CD4-positive, alpha-beta T cell treated with Interferon alpha-2 for 1 hour (primary cell): ENCODE measurements at places on chromosomes 2 and 18.

- no peak for DNase-seq
Observed at GRCh38 chr2:119111115-119111975, 47.2 kb downstream of the C1QL2 start.

DNA sequence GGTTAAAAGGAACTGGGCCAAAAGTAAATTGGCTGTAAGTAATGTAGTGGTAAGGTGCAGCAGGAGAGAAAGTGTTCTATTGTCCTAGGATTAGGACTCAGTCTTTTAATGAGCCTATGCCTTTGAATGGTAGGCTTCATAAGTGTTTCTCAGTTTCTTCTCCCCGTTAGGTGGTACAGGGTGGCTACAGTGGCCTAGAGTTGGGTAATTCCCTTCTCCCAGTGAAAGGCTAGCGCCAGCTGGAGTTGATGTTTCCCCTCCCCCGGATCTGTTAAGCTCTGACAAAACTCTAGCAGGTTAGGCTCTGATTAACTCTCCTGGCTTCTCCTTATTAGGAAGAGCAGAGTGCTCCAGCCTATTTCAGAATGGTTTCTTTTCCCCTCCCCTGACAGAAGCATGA, 127.7 kb downstream of the DNAH6 start:
- no peak for DNase-seq

- no peak for DNase-seq
Observed at GRCh38 chr18:50955253-50955652, 12.6 kb upstream of the ELAC1 start.

DNA sequence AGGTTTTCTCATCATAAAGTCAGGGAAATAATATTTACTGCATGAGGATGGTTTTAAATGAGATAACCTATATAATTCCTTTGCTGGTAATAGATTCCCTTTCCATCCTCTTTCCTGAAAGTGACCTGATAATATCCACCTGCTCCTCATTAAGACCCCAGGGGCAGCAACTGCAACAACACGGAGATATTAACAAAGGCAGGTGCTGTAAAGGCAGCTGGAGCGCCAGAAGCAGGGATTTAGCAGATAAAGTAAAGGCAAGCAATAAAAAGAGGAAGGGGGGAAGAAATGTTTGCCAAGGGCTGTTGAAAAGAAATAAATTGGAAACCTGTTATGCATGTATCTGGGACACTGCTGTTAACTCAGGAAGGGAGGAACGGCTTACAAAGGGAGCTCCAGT, 472.6 kb upstream of the KLHL29 start:
- DNase-seq = no peak

GRCh38 chr2:168802859-168803725, 655 bp downstream of the NOSTRIN start:
- DNase-seq = no peak

DNA sequence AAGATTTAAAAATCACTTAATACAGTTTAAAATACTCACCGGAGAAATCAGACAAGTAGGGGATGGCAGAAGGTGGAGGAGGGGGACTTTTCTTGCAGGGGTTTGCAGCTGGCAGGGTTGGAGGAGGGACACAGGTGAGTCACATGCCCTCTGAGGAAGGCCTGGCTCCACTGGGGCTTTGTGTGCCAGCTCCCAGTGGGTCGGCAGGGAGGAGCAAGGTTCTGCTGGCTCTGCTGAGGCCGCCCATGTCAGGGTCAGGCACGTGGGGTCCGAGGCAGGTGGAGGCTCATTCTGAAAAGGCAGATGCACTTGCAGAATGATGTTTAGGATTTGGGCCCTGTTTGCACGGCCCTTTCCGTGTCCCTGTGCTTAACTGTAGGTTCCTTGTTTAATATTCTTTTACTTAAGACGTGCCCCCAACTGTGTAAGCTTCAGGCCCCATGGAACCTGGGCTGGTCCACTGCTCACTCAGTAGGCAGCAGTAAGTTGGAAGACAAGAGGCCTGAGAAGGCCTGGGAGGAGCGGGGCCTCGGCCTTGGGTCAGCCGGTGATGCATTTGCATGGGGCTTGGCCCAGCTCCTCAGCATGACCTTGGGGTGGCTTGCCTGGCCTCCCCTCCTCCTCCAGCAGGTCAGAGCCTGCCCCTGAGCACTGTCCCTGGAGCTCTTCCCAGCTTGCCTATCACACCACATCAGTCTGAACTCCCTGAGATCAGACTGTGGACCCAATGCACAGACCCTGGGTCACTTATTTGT, 141.0 kb downstream of the GLI2 start:
- no peak for DNase-seq

- DNase-seq = no peak
Observed at GRCh38 chr2:74902281-74902860, 56.1 kb upstream of the POLE4 start.

- no peak for DNase-seq
Observed at GRCh38 chr2:168118733-168119514, 128.5 kb downstream of the STK39 start.

- peak; percentile 5 for DNase-seq
Observed at GRCh38 chr18:12750076-12750714, 47.4 kb downstream of the PSMG2 start.

DNA sequence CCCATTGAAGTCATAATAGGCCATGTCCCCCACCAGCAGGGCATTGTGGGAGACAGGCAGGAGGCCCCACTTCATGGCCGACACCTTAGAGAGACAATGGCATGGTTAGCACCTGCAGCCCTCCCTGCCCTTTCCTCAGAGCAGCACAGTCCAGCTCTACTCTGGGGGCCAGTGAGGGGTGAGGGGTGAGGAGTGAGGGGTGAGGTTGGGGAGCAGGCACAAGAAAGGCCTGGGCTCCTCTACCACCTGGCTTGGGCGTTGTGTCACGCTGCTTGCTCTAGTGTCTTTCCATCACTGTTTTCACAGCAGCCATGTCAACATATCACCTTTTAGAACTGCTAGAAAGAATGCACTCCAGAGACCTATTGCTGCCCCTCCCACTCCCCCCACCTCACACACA, 77.2 kb downstream of the ADD2 start:
- no peak for DNase-seq
